Prostate gland (tissue), 2 donors: ENCODE measurements at places on chromosomes 12 and 14.

DNA sequence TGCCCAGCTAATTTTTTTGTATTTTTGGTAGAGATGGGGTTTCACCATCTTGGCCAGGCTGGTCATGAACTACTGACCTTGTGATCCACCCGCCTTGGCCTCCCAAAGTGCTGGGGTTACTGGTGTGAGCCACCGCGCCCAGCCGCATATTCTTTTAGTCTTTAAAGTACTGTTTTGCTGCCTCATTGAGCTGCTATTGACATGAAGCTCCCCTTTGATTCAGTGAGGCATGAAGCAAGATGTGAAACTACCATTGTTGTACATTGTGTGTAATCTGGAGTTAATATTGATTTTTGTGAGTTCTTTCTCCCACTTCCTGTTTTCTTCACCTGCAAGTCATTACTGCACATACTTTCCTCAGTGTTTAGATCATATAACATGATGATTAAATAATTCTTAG is 80.8 kb downstream of the MNAT1 start:
- no peak for DNase-seq

DNA sequence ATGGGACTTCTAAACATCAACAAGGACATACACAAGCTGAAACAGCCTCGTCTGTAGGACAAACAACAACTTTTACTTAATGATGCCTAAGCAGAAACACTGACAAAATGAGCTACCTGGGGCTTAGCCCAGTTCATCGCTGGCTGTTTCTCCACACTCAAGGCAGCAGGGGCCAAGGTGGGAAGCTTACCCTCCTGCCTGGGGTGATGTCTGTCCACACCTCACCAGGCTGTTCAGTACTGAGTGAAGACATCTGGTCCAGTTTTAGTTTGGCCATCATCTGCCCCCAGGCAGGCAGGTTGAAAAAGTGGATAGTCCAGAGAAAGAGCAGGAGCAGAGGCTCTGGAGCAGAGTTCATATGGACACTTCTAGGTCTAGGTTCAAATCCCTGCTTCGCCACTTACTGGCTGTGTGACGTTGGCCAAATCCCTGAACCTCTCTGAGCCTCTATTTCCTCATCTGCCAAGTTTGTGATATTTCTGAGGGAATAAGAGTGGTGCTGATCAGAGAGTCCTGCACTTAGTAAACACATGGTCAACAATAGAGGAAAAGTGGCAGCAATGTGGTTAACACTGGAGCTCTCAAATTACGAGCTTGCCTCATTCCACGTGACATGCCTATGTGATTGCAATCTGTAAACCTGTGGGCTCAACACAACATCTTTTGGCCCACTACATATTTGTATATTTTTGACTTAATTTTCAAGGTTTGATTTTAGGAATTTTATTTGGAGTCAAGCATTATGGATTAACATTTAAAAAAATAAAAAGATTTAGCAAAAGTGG is 720.1 kb upstream of the TMEM132C start:
- DNase-seq, result no peak

DNA sequence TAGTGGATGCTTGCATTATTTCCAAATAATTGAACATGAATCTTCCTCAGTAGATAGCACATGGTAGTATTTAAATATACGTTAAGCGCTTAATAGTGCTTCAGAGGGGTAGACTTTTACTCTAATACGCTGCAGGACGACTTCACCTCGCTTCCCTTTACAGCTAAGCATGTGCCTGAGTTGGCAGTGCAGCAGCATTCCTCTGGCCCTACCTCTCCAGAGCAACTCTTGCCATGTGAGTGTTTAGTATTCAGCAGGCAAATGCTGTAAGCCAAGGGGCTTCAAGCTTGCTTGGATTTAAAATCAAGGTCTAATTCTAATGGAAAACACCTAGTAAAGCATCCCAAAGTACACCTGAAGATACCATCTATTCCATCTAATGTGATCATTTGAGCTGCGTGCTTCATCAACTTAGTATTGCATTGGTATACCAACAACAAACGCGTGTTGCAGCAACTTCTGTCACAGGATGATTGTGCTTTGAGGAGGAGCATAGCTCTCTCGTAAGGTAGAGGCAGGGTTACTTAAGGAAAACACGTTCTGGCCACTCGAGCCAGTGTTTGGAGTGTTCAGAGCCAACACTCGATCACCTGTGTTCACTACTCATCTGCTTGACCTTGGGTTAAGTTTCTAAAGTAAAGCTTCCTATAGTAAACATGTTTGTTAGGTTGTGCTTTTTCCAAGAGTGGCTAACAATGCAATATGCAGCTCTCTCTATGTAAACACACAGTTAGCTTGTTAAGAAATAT is 60.6 kb downstream of the PIWIL1 start:
- DNase-seq, result no peak

- DNase-seq, result no peak
Measured at GRCh38 chr14:41608681-41609390, 2.2 kb downstream of the LRFN5 start.

GRCh38 chr12:5073853-5074252 is 30.2 kb downstream of the KCNA5 start:
- no peak for DNase-seq

DNA sequence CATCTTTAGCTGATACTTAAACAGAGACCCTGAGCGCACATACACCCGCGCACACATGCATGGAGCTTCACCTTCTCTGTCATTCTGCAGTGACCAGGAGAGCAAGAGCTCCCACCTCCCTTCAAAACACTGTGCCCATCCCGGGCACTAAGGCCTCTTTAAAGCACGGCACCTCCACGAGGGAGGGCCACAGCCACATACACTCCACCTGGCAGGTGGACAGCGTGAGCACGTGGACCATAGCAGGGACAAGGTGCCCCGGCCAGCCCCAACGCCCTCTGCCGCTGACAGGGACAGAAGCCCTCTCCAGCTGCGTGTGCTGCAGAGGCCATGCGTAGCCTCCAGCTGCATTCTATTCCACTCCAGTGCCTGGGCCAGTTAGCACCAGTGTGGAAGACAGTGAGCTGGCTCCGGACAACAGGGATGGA is 5.4 kb downstream of the GAPDH start:
- no peak for DNase-seq

GRCh38 chr12:51694146-51694545 is 103.1 kb downstream of the SCN8A start:
- no peak for DNase-seq

DNA sequence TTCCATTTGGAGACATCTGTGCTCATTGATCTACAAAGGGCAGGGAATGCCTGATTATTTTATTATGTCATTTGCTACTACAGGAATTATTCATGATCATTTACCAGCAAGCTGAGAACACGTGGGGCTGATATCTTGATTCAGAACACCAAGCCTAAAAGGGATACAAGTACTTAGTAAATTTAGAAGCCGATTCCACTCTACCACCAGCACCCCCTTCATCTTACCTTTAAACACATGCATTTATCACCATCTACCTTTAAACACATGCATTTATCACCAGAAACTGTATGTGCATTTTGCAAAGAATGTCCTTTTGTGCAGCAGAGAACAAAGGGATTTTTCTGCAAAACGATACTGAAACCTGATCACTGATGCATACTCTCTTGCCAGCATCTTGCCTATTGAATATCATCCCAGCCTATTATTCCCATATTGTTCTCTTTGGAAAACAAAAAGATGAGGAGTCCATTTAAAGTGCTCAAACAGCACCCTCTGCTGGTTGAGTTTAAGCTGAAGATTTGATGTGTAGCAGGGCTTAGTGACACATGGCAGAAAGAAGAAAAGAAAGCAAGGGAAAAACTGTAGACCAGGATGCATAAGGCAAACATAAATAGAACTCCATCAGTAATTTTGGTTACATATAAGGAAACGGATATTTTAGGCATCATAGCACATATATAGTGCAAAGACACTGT is 132.6 kb upstream of the PLEKHG7 start:
- peak; percentile 79 for DNase-seq
